ENCODE measurements at places on chromosomes 5 and 9.
A peak's percentile ranks its signal among the peaks of the same experiment; 100 is the strongest.

DNA sequence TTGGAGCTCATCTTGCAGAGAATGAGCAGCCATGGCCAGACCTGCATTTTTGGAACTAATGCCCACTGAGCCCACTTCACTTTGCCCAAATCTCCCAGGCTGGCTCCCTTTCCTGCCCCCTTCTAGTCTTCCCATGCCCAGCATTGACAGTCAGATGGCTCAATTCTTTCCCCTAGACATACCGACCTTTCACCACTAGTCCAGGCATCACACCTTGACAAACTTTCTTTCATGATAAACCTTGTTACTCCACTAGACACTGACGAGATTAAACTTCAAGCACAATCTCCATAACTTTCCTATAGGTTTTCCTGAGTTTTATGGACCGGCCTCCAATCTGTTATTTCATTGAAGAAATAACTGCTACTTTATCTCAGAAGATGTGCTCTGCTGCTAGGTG, 47.8 kb upstream of the RAI14 start:
- DNase-seq = no peak

DNA sequence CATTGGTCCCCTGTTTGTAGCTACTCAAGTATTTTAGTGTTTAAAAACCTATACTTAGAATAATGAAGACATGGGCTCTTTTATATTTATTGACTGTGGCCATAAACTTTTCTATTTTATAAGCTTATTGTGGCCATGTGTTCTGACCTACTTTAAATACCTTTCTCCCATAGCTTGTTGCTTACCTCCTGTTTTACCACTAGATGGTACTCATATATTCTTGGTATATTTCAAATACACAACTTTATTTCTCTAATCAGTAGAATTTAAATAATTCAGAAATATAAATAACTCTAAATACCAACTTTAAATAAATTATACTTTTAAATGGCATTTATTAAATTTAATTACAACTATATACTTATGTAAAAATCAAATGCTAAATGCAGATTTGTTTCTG, 498.0 kb downstream of the PRDM9 start:
- no peak for DNase-seq

DNA sequence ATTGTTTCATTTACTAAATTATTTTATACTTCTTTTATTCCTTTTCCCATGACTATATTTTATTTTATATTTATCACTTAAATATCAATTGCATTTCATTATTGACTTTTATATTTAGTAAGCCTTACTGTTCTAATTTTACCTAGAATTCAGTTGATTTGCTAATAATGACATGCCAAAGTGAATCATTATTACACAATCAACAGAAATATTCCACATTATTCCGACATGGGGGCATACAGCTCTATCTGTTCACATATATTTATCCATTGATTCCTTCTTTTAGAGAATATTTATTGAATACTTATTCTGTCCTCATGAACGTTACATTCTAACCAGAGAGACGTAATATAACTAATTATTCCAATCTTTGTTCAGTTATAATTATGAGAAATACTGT, 221.8 kb downstream of the DOCK8 start:
- no peak for DNase-seq

- no peak for DNase-seq
Observed at GRCh38 chr5:40121236-40121635, 558.5 kb upstream of the PTGER4 start.

GRCh38 chr9:21465138-21465537, 17.0 kb downstream of the IFNE start:
- no peak for DNase-seq

GRCh38 chr5:142924135-142924883, 154.1 kb downstream of the ARHGAP26 start:
- DNase-seq = no peak

- peak; percentile 58 for DNase-seq
Observed at GRCh38 chr9:133737774-133738639, at the start of gene SARDH. TSS of gene SARDH (minus strand) at chr9:133738352. CDS start at chr9:133734173, 4,179 bp downstream.

DNA sequence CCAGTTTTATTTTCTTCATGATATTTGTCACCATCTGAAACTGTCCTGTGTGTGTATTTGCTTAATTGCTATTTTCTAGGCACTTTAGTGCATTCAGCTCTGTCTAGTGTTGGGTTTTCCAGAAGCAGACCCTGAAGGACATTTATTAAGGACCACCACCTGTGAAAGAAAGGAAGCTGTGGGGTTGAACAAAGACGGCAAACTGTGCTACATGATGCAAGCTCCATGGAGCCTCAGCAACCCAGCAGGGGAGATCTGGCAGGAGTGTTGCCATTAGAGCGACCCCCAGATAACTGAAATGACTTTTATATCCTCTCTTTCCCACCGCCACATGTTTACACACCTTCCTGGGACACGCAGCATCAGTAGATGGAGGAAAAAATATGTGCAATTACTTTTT, 125.5 kb downstream of the GABRB2 start:
- DNase-seq = no peak

GRCh38 chr5:138448481-138449398, 9.9 kb downstream of the REEP2 start:
- no peak for DNase-seq

- DNase-seq = no peak
Observed at GRCh38 chr5:19880859-19881436, 107.1 kb downstream of the CDH18 start.

DNA sequence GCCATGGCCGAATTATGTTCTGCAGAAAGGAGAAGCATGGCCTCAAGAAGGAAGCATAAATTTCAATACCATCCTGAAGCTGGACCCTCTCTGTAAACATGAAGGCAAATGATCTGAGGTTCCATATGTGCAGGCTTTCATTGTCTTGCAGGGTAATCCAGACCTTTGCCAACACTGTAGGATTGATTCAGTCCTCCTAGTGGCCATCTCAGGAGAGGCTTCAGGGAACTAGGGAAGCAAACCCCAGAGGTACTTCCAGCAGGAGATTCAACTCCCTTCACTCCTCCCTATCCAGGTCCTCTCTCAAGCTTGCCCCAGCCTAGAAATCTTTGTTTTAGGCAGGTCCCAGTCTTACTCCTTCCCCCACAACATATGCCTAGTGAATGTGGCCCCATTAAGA, 99.3 kb upstream of the HCN1 start:
- no peak for DNase-seq

DNA sequence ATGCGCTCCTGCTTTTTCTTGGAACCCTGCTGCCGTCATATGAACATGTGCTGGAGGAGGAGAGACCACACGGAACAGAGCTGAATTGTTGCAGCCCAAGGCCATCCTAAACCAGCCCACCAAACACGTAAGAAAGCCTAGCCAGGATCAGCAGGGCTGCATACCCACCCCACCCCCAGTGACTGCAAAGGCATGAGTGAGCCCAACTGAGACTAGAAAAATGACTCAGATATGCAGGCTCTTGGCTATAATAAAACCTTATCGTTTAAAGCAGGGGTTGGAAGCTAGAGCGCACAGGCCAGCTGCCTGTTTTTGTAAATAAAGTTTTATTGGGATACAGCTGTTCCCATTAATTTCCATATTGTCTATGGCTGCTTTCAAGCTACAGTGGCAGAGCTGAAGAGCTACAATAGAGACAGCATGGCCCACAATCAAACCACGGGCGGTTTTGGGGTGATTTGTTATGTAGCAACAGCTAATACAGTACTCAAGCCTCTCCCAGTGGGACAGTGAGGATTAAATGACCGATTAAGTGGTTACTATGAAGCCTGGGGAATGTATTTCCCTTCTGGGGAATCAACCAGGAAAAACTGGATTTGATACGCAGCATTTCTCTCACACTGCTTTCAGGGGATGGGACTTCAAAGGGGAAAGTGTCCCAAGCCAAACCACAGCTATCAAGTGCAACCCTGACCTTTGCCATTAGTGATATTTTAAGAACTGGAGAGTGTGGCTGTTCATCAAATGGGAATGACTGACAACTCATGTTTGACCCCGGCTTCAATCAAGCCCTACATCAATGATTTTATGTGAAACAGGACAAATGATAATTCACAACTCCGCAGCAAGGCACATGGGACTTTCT, 6.3 kb downstream of the SHB start:
- DNase-seq = no peak

- no peak for DNase-seq
Observed at GRCh38 chr9:88767504-88767790, 223.8 kb upstream of the S1PR3 start.

- no peak for DNase-seq
Observed at GRCh38 chr9:92206488-92206887, 87.0 kb downstream of the IARS1 start.

- DNase-seq = no peak
Observed at GRCh38 chr9:70441622-70442021, 27.2 kb upstream of the KLF9 start.

GRCh38 chr9:88775559-88775958, 215.7 kb upstream of the S1PR3 start:
- DNase-seq = no peak

DNA sequence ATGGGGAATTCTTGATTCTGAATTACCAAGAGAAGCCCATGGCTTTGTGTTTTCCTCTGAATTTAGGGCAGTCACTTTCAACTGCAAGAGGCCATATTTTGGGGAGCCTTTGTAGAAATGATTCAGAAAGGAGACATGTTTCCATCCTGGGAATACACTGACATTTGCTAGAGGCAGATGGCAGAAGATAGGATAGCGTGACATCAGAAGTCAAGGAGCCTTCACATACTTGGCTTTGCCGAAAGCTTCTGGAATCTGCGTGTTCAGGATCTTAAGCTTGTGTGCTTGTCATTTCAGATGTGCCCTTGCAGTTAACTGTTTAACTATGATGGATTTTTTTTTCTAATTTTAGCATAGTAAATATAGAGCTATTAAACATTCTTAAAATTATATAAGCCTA, 296.2 kb downstream of the ARHGEF28 start:
- no peak for DNase-seq

DNA sequence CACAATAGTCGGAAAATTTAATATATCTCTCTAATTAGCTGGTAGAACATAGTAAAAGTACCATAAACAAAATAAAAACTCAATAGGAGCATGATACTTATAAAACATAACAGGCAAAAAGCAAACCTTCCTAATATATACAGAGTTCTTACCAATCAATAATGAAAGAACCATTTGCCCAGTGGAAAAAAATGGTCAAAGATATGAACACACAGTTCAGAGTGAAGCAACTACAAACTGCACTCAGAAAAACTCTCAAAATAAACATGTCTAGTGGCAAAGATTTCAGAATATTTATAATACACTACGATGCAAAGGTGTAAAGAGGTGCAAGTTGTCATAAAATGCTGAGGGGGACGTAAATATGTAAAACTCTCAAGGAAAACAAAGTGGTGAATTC, 576.2 kb upstream of the CTNND2 start:
- DNase-seq = no peak

GRCh38 chr5:53426878-53427277, 53.6 kb upstream of the FST start:
- DNase-seq = no peak

DNA sequence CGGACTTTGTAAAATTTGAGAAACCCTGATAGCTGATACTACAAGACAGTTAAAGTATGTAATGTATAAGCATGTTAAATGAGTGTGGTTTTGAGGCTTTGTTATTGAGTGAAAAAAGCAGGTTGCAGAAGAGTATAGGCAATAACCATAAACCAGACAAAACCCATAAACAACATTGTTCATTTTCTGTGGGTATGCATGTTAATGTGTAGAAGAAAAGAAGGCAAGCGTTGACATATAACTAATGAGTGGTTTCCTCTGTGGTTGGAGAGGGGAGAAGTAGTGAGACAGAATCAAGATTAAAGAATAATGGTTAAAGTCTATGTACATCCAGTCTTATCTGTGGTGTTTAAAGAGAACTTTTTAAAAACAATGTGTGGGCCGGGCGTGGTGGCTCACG, 26.2 kb downstream of the RAD23B start:
- no peak for DNase-seq

- no peak for DNase-seq
Observed at GRCh38 chr5:161138751-161139455, 286.9 kb upstream of the ATP10B start.

GRCh38 chr5:169566202-169566601, 17.4 kb upstream of the SPDL1 start:
- DNase-seq = no peak

GRCh38 chr5:140382866-140383265, 18.8 kb upstream of the ANKHD1 start:
- no peak for DNase-seq

- no peak for DNase-seq
Observed at GRCh38 chr5:38739011-38739704, 106.7 kb upstream of the OSMR start.

GRCh38 chr9:15135164-15135792, 171.7 kb downstream of the TTC39B start:
- peak; percentile 39 for DNase-seq

DNA sequence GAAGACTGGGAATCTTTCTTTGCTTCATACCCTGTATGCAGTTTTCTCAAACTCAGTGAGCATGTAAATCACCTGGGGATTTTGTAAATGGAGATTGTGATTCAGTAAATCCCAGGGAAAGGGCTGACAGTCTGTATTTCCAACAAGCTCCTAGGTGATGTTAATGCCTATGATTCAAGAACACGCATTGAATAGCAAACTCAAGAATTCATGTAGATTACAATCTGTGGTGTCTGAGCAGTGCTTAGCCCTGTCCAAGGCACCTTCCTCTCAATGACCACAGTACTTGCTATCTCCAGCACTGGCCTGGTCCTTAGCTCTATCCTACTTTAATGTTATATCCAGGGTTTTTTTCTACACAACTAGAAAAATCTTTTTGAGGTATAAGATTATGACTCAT, 721.4 kb upstream of the MEF2C start:
- DNase-seq = no peak

DNA sequence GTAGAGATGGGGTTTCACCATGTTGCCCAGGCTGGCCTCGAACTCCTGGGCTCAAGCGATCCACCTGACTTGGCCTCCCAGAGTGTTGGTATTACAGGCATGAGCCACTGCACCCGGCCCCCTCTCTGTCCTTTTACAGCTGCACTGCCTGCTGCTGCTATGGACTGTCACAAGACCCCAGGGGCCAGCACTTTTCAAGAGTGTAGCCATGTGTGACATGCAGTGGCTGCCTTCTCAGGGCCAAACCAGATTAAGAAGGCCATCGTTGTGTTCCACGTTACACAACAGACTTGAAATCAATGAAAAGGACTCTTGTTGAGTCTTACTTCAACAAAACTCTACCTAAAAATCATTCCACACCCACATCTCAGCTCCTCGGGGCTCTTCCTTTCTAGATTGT, 78.9 kb upstream of the ICE1 start:
- DNase-seq = no peak

DNA sequence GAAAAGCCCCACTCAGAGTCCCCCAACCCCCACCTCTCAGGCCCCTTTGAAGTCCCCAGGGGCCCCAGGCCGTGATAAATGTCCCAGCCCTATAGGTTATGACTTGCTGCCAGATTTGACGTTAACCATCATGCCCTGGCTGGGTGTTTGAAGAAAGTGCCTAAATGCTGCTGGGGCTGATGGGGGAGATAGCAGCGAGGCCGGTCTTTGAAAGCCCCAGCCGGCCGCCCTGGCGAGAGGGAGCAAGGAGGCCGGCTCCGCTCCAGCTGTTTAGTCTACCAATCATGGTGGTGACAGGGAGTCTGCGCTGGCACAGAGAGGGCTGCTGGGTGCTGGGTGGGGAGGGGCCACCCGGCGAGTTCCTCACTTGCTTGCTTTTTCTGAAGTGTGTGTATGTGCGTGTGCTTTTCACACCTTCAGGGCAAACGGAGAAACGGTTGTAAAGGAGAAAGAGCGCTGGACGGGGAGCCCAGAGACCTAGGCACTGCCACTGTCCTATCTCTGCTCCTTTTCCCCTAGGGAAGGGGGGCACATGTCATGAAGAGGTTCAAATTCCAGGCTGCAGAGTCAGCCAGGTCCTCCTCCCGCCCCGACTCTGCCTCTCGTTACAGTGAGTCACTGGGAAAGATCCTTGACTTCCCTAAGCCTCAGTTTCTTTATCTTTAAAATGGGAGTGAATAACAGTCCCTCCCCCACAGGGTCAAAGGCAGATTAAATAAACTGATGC, 126.1 kb upstream of the HAND1 start:
- DNase-seq = no peak
